ENCODE measurements at places on chromosomes 3 and 15. TPM values are rescaled to one million over a fixed set of nuclear protein-coding genes. Genes with fewer than 3 reads are reported as not detected.
A peak's percentile ranks its signal among the peaks of the same experiment; 100 is the strongest.

DNA sequence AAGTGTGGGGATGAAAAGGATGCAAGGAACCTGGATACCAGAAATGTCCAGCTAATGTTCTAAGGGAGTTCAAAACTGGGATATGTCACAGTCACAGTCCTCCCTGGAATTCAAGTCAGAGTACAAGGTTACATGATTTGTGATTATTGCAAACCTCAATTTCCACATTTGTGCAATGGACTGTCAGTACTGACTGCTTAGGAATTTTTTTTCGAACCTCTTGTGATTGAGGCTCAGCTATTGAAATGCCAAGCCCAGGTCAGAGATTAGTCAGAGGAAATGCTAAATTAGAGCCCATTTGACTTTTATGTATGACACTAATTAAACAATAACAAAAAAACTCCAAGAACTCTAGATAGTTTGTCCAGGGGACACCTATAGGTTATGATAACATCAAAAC is 210.2 kb downstream of the THSD4 start:
- no peak for DNase-seq

- peak; percentile 23 for DNase-seq
Measured at GRCh38 chr15:68383161-68384074, 48.5 kb downstream of the ITGA11 start.

The GOLGA8S gene
- total RNA-seq: not detected

- no peak for DNase-seq
Measured at GRCh38 chr3:117624424-117624823, 914.8 kb downstream of the TUSC7 start.

- no peak for DNase-seq
Measured at GRCh38 chr3:73073091-73073707, 11.7 kb downstream of the EBLN2 start.

The SLC51A gene
- 123 TPM for total RNA-seq

The MYLK gene
- 527 TPM for total RNA-seq

DNA sequence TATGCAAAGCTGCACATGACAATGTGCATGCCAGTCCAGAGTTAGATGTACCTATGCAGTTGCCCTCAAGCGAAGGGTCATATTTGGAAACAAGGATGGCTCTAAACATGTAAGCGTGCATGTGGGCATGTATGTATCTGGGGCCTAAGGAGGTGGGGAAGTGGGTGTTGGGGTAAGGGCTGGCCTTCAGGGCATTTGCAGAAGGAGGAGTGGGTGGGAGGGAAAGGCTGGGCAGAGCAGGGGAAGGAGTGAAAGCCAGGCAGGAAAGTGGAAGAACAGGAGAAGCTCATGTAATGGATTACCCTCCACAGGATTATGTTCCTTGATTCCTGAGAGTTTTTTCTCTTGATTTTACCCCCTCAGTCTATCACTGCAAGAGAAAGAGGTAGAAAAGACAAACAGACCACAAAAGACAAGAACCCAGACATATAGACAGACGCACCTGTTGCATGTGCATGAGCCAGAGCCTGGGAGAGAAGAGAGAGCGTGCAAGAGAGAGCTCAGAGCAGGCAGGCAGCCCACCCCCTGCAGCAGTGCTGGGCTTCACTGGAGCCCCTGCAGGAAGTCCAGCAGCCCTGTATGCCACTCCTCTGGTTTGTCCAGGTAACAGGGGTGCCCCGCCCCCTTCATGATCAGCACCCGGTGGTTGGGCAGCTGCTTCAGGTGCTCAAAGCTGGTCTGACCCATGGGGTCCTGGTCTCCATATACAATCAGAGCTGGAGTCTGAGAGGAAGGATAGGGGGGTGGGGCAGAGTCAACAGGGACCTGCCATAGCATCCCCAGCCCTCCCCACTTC is 1.8 kb upstream of the PCBP4 start:
- no peak for DNase-seq

DNA sequence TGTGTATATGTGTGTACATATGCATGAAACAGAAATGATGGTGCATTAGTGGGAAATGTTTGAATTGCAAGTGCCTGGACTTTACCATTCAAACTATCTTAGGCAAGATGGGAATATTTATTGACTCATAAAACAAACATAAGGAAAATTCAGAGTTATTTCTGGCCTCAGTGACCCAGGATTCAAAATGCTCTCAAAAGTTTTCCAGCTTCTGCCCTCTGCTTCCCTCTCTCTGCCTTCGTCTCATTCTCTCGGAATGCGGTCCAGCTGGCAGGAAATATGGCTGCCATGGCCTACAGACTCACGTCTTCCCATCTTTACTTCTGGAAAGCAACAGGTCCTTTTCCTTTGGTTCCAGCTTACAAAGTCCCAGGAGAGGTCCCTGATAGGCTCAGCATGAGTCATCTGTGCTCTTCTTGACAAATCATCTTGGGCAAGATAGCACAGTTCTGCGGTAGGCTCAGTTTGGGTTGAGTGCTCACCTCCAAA is 8.7 kb upstream of the ZNF774 start:
- DNase-seq: no peak

The ATP8B4 gene
- 10.5 TPM for total RNA-seq

All from transverse colon (tissue), 4 donors.